Body of pancreas (tissue), 4 donors: ENCODE measurements at places on chromosomes 13 and 19. TPM values are rescaled to one million over a fixed set of nuclear protein-coding genes. Genes with fewer than 3 reads are reported as not detected.

The CCNA1 gene
- total RNA-seq = not detected

The TTC9B gene
- total RNA-seq = not detected

The SHD gene
- total RNA-seq = not detected

The LILRB3 gene
- total RNA-seq = 2.1 TPM

The ETV2 gene
- not detected for total RNA-seq

The ZNF490 gene
- 2.0 TPM for total RNA-seq

The CEACAM1 gene
- 1.8 TPM for total RNA-seq

The PAN3 gene
- 31.4 TPM for total RNA-seq

The KLK4 gene
- not detected for total RNA-seq
